Stimulated activated CD4-positive, alpha-beta T cell treated with anti-CD3 and anti-CD28 coated beads, Interleukin-4, amount 100 ng/mL, for 1 hour (primary cell): ENCODE measurements at places on chromosomes 12 and 14.

DNA sequence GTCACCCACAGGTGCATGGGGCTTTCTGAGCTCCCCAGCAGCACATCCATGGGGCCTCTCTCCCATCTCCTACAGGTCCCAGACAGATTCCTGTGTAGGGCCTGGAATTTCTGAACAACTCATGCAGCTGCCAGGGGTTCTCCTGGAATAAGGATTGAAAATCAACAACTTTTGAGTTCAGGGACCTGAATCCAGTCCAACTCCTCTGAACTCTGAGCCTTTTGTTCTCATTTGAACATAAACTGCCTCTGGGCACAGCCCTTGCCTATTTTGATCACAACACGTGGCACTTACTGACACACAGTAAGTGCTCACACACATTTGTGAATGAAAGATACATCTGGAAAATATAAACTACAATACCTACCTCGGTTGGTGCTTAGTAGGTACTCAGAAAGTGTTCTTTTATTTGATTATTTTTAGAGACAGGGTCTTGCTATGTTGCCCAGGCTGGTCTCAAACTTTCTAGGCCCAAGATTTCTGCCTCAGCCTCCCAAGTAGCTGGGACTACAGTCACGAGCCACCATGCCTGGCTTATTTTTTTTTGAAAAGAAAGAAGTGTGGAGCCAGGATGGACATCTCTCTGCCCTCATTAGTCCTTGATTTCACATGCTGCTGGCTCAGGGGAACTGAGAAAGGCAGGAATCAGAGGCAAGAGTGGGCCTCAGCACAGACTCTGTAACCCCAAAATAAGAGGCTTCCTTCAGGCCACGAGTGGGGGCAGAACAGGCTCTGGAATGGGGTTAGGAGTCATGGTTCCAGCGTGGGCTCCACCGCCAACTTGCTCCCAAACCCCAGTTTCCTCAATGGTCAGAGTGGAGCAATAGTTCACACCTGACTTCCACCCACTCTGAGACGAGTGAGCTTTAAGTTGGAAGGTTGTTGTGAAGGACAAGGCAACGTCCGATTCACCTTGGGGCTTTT lies 27.0 kb downstream of the SYNE3 start:
- no peak for DNase-seq

DNA sequence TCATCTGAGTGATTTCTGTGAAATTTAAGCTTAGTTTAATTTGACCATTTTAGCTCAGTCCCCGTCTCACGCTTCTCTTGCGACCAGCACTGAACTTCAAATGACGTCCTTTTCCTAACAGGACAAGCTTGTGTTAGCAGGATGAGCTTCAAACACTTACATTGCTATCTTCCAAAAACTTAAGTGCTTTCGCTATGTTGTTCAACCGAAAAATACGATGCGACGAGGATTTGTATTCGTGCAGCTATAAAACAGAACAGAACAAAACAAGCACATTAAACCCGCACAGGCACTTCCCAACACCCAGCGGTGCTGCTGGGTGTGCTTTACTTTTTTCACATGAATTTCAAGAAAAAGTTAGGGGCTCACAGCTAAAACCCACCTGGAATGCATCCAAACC lies 64.2 kb upstream of the DICER1 start:
- no peak for DNase-seq

- no peak for DNase-seq
These were observed 1.4 kb upstream of the MAP4K5 start for GRCh38 chr14:50533806-50534205.

DNA sequence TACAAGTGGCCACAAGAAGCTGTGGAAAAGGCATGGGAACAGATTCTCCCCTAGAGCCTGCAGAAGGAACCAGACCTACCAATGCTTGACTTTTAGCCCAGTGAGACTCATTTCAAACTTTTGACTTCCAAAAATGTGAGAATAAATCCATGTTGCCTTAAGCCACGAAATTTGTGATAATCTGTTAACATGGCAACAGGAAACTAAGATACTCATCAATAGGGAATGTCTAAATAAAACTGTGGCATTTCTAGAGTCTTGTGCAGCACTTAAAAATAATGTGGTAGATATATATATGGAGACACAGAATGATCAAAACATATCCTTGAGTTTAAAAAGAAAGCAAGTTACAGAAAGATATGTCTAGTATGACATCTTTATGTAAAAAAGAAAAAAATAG lies 12.0 kb downstream of the HECTD4 start:
- DNase-seq = no peak

DNA sequence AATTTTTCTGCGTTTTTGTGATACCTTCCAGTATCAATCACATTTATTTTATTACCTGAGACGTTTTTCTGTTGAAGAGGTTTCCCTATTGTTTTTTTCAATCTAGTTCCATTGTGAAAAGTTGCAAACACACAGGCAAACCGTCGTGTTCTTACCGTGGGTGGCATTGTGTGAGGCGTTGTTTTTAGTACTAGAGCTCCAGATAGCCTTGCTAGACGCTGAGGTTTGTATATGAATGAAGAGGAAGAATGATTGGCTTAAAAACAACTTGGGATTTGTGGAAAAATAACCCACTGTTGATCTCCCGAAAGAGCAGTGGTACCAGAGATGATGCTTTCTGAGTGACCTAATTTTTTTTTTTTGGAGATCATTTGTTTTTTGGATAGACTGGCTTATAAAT lies 1.0 kb downstream of the SOCS4 start:
- DNase-seq = no peak

GRCh38 chr12:26378711-26379110 lies 183.3 kb downstream of the SSPN start:
- no peak for DNase-seq

DNA sequence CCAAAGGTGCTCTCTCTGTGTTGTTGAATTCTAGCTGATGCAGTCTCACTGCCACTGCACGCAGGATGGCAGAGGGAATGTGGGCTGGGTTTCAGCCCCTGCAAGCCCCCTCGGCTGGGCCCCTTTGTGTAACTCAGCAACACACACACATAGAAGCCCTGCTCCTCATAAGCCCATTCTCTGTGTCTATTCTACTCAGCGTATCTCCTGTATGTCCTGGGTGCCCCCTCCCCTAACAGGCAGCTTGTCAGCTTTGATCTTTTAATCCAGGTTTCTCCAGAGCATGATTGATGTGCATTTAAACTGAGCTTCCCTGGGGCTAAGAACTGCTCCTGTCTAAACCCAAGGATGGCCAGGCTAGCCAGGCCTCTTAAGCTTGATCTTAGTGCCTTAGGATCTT lies 43.0 kb downstream of the SRRM4 start:
- DNase-seq = no peak

DNA sequence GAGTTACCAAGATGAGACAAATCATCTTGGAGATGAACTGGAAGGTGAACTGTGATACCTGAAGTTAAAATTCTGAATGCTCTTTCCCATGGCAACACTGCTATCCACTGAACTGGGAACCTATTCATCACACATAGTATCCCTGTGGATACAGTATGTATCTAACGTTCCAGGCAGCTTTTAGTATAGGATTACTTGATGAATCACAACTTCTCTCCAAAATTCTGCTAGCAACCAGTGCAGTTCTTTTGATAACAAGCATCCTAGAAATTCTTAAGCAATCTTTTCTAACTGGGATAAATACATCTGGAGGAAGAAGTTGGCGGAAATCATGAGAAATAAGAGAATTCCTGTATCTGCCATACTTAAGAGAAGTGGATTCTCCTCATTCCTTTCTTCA lies 66.4 kb downstream of the PAWR start:
- DNase-seq = no peak

DNA sequence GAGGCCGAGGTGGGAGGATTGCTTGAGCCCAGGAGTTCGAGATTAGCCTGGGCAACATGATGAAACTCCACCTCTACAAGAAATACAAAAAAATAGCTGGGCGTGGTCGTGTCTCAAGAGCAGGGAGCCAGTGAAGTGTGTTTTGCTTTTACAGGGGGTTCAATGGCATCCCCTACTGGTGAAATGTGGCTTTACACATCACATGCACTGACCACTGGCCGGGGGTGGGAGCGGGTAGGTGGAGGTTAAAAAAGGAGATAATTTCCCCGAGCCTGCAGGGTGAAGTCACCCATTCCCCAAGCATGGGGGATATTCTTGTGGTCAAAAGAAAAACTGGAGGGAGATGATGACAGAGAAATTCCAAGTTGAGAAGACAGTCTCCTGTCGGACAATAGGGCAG lies 63.6 kb upstream of the PWP1 start:
- no peak for DNase-seq

DNA sequence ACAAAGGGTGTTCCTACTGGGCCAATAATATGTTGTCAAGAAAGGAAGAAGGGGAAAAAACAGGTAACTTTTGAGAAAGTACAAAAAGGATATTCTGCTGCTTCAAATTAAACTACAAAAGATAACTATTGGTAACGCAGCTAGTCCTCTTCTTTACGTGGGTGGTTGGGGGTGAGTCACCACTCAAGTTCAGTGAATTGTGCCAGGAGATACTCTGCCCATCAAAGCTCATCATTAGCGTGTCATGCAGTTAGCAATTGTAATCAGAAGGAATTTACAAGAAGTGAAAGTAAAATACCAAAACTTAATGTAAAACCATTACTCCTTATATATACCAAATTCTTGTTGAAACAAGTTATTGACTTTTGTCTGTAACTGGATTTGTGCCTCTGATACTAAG lies 342.0 kb downstream of the NPAS3 start:
- no peak for DNase-seq

GRCh38 chr14:67493092-67493717 lies 4.7 kb upstream of the TMEM229B start:
- DNase-seq = no peak

- DNase-seq = no peak
These were observed 6.2 kb upstream of the KSR2 start for GRCh38 chr12:117975006-117975405.
